Kidney tubule cell (primary cell): ENCODE measurements at places on chromosomes 5 and 9.

GRCh38 chr5:82905986-82906385 lies 171.2 kb downstream of the TMEM167A start:
- no peak for DNase-seq

- DNase-seq = no peak
Observed at GRCh38 chr5:111083323-111083722, 8.8 kb upstream of the WDR36 start.

GRCh38 chr5:141585594-141585993 lies 33.2 kb downstream of the DIAPH1 start:
- DNase-seq = no peak

- DNase-seq = no peak
Observed at GRCh38 chr9:28135549-28135948, 562.3 kb upstream of the C9orf72 start.

DNA sequence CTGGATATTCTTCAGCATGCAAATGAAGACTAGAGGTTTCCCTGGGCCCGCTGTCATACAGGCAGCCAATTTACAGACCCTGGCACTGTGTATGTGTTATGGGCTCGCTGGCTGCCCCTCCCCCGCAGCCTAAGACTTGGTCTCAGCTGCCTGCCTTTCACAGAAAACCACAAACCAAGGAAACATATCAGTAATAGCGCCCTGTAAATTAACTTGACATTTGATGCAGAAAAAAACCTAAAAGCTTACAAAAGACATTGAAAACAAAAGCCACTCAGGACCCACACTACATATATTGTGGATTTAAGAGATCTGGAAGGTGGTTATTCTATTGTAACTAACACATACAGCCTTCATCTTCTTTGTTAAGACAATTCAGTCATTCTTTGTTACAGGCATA lies 287.0 kb upstream of the TMEM161B start:
- DNase-seq = no peak

DNA sequence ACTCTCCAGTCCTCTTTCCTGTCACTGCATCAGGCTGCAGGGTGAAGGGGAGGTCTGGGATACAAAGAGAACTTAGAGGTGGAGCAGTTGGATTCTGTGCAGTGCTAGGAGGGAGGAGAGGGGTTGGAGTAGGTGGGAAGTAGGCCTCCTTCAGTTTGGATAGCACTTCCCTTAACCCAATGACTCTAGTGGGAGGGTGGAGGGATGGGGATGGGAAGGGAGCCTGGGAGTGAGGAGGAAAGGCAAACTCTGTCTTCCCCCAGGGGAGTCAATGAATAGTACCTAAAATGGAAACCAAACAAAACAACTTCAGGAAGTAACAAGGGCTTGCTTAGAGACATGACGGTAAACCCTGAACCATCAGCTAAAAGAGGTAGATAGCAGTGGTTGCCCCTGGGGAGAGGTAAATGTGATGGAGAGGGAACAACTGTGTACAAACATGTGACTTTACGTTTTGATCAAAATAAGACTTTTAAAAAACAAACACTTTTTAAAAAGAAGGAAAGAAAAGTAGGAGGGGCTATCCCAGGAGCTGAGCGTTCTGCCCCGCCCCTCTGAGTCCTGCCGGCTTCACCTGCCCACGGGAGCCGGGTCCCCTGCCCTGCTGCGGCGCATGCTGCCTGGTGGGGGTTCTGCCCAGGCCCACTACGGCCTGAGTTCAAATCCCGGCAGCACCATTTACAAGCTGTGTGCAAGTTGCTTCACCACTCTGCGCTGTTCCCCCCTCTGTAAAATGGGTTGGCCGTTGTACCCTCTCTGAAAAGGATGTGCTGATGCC lies 30.9 kb downstream of the GSN start:
- DNase-seq = no peak

- DNase-seq = peak; percentile 99
Observed at GRCh38 chr5:106397700-106398099, 1273.0 kb downstream of the EFNA5 start.
